ENCODE measurements at places on chromosomes 13 and 19. TPM values are rescaled to one million over a fixed set of nuclear protein-coding genes. Genes with fewer than 3 reads are reported as not detected.
A peak's percentile ranks its signal among the peaks of the same experiment; 100 is the strongest.

Gene ZNF534
- total RNA-seq: not detected

- H3K36me3 ChIP-seq: no peaks in the 10 kb centered on the region
- no peak for DNase-seq
- no peaks in the 10 kb centered on the region for H3K27me3 ChIP-seq
- no peak overlapping the region for H3K27ac ChIP-seq
Measured at GRCh38 chr13:55937180-55937579, 1203.5 kb upstream of the PRR20A start.

GRCh38 chr19:45752639-45753038, 16.4 kb downstream of the SIX5 start:
- no peaks in the 10 kb centered on the region for H3K4me1 ChIP-seq
- H3K4me3 ChIP-seq: no peak overlapping the region
- no peaks in the 10 kb centered on the region for H3K36me3 ChIP-seq
- no peak overlapping the region for H3K27ac ChIP-seq
- no peak for DNase-seq

Gene CEP89
- total RNA-seq: 17.4 TPM

Gene COL4A1
- total RNA-seq: 235 TPM

Gene JSRP1
- total RNA-seq: not detected

DNA sequence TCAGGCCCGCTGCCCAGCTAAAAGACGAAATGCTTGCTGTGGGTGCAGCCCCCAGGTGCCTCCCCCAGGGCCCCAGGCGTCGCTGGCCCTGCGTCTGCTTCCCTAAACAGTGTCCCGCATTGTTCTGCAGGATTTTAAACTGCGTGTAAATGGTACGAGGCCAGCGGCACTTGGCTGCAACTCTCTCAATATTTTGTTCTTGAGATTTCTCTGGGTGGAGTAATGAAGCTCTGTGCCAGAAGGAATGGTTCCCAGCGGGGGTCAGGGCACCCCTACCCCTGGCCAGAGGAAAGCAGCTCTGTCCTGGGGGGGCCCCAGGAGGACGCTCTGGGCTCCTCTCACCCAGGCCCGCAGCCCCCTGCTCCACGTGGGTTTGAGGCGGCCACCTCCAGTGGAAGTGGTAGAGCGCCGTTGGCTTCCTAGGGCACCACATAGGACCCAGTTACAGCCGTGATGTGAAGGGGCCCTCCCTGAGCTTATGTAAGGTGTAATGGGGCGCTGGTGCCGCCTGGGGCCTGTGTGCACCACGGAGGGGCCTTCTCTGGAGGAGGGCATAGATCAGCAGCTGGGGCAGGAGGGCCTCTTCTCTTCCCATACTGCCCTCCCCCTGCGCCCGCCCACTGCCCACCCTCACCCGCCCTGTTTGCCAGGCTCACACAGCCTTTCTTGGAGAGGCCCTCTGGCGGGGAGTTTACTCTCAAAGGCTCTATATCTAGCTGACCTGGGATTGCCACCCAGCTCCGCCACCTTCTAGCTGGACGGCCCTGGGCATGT, 19.8 kb downstream of the PAK4 start:
- H3K4me1 ChIP-seq: peaks cover 28% of the 10 kb centered on the region
- no peaks in the 10 kb centered on the region for H3K27me3 ChIP-seq
- H3K36me3 ChIP-seq: no peaks in the 10 kb centered on the region
- no peak for DNase-seq
- H3K27ac ChIP-seq: peak overlapping the region; percentile 89

Gene ZNF708
- total RNA-seq: 11.9 TPM

DNA sequence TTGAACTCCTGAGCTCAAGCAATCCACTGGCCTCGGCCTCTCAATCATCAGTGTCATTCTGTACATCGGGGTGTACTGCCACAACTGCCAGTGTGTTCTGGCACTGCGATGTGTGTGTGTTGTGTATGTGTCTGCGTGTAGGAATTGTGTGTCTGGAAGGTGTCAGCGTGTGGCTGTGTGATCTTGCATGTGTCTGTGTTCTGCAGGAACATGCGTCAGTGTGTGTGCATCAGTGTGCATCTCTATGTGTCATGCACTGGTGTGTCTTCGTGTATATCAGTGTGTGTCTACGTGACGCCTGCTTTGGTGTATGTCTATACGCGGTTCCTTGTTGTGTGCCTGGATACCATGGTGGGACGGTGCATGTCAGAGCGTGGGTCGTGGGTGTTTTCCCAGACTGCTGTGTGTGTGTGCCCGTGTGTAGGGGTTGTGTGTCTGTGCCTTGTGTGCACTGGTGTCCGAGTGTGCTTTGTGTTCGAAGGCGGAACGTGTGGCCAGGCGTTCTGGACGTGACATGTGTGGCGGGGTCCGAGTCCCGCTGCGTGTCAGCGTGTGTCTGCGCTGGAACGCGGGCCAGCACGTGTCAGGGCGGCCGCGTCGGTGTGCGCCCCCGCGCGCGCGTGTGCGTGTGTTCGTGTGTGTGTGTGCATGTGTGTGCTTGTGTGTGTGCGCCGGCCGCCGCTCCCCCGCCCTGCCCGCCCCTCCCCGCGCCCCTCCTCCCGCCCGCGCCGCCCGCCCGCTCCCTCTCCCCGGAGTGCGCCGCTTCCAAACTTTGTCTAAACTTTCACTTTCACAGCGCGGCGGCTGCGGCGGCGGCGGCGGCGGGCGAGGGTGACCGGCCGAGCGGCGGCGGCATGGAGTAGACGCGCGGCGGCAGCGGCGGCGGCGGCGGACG, at the start of gene NFIX:
TSS of gene NFIX (plus strand) at position 775 of the 895 bp plus-strand sequence. CDS start 363 bp downstream, outside the sequence.
- DNase-seq: peak; percentile 86
- peak within 1 kb of the TSS; percentile 97 for H3K27ac ChIP-seq
- H3K4me1 ChIP-seq: no peaks in the 10 kb centered on the region
- H3K27me3 ChIP-seq: no peaks in the 10 kb centered on the region

GRCh38 chr13:35127466-35127865, 185.4 kb downstream of the NBEA start:
- DNase-seq: no peak
- H3K4me3 ChIP-seq: no peak overlapping the region
- no peaks in the 10 kb centered on the region for H3K36me3 ChIP-seq
- no peaks in the 10 kb centered on the region for H3K27me3 ChIP-seq
- H3K4me1 ChIP-seq: no peaks in the 10 kb centered on the region

DNA sequence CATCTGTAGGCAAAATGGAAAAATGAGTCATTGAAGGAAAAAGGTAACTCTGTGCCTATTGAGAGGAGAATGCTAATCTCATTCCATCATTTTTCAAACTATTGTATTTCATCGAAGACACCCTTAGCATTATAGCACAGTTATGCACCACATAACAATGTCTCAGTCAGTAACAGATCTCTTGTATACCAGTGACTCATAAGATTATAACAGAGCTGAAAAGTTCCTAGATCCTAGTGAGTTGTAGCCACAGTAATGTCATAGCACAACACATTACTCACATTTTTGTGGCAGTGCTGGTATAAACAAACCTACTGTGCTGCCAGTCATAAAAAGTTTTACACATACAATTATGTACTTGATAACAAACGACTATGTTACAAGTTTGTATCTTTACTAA, 1077.6 kb downstream of the DIAPH3 start:
- DNase-seq: no peak
- H3K36me3 ChIP-seq: no peaks in the 10 kb centered on the region
- H3K27me3 ChIP-seq: no peaks in the 10 kb centered on the region
- H3K4me1 ChIP-seq: no peaks in the 10 kb centered on the region
- no peak overlapping the region for H3K27ac ChIP-seq

DNA sequence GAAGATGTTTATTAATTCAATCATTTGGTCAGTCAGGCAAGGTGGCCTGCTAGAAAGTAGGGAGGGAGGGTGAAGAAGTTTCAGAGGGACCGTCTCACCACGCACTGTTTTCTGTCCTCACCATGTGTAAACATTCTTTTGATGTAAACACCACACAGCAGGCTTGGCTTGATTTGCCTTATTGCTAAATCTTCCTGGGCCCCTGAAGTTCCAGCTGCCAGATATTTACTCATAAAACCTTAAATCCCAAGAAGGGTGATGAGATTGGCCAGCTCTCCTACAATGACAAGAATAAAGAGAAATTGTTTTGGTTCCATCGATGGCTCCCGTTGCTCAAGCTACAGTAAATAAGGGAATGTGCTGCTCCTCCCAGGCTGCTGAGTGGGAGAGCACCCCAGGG, 198.2 kb upstream of the TMTC4 start:
- no peak overlapping the region for H3K4me3 ChIP-seq
- no peak overlapping the region for H3K27ac ChIP-seq
- DNase-seq: no peak
- no peaks in the 10 kb centered on the region for H3K4me1 ChIP-seq
- no peaks in the 10 kb centered on the region for H3K27me3 ChIP-seq

Gene TMEM147
- total RNA-seq: 68.3 TPM

Gene ANGPTL8
- not detected for total RNA-seq
